ENCODE measurements at places on chromosomes 1 and 21.

GRCh38 chr1:199089393-199090122 lies 450.7 kb downstream of the PTPRC start:
- no peak for DNase-seq

DNA sequence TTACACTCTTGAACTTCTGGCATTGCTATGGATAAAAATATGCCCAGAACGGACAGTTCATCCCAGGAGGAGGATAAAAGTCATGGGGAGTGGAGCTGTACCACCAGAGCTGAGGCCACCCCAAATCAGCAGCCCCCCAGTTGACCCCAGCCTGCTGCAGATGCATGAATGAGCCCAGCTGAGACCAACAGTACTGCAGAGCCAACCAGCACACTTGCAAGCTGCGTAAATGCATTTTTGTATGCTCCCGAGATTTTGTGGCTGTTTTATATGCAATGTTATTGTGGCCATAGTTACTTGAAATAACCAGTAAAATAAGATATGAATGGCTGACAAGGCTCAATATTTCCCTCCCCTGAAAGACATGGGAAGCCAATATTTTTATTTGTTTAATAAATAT lies 264.6 kb downstream of the DUSP10 start:
- DNase-seq = no peak

DNA sequence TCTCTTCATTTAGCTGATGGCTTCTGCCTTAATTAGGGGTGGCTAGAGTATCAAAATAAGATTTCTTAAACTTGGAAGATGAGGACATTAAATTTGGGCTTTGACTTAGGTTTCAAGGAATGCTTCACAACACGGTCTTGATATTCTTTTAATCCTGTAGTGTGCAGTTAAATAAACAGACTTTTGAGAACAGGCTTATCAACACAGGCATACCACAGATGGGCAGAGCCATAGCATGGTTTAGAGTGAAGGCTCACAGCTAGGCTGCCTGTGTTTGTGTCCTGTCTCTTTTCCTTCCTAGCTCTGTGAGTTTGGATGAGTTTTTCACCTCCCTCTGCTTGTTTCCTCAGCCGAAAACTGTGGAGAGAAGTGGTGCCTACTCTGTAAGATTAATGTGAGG lies 102.3 kb upstream of the IPO9 start:
- no peak for DNase-seq

GRCh38 chr1:161251579-161251978 lies 7.0 kb upstream of the PCP4L1 start:
- no peak for DNase-seq

DNA sequence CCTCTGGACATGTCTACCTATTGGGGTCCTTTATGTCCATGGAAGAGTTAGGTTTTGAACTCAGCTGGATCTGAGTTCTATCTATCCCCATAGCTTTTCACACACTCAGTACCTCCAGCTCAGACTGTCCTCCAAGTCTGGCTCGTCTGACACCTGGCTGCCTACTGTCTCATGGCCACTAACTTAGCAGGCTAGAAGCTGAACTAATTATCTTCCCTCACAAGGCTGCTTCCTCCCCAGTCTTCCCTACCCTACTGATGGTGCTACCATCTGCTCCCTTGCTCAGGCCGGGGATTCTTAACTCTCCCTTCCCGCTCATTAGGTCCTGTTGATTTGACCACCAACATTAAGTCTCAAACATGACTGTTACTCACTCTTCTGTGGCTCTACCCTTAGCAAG lies 13.4 kb downstream of the VANGL2 start:
- DNase-seq = no peak

GRCh38 chr1:222057162-222057561 lies 315.3 kb upstream of the DUSP10 start:
- no peak for DNase-seq

DNA sequence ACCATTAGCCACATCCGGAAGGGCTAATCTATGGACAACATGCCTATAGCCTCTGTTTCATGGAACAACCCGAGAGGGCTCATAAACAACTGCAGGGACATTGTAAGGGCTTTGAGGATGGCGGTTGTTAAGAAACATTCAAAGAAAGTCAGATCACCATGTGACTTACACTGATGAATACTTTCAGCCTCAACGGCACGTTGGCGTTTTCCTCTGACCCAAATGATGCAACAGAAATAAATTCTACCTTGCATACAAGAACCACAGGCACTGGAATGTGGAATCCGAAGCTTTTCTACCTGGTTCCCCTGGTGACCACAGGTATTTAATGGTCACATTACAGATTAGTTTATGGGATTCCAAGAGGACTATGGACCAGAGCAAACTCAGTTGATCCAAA lies 107.0 kb downstream of the CLIC6 start:
- DNase-seq = no peak

DNA sequence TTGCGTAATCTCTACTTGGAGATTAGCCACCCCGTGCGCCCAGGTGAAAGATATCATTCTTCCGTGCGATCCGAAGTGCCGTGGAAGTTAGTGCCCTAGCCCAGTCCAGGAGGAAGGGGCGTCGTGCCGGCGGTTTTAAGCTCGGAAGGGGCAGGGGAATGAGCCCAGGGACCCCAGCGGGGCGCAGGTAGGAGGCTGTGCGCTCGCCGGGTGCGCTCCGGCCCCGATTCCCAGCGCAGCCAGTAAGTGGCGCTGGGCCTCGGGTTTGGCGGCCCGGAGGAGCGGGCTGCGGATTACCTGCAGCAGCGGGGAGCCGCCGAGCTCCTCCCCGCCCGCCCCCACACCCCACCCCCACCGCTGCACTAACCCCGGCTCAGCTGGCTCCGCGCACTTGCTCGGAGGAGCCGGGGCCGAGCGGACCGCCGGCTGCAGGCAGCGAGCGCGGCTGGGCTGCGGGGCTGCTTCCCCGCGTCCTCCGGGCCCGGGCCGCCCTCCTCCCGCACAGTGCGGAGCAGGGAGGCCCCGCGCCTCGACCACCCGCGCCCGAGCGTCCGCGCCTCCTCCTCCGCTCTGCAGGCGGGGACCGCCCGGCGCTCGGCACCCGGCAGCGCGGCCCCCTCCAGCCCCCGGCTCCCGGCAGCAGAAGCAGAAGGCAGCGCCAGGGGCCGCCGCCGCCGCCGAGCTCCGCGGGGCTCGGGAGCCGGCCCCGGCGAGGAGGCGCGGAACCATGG lies at the start of gene RYR2:
Gene RYR2, plus strand, starts transcription at position 390 of the 731 bp plus-strand sequence. Its CDS starts 338 bp downstream, at position 728.
- no peak for DNase-seq

- DNase-seq = no peak
These were observed 30.1 kb upstream of the ENO1 start for GRCh38 chr1:8908388-8909151.

DNA sequence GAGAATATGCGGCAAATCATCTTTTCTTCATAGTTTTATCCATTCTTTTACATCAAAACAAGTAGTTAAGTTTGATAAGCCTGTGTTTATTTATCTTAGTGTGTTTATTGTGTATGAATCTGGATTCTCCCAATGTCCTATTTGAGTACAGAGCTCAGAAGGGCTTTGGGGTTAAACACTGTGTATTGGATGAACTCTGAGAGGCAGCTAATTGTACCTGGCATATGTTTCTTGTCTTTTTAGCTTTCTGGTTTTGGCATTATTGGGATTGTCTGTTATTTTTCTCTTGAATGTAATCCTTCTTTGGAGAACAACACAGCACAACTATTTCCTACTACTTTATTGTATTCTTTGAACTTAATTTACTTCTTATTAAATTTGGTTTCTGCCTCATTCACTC lies 906.9 kb downstream of the ADGRL2 start:
- DNase-seq = no peak

DNA sequence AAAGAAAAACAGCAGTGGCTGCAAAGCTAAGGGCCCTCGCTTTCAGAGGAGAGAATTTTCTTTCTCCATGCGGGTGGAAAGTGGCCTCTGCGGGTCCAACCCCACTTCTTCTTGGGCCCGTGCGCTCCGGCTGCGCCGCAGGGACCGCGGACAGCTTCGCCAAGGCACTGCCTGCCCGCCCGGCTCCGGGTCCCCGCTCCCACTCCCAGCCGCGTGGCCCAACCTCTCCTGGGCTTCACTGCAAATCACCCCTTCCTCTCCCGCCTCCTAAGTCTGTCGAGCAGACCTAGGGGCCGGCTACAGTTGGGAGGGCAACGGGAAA lies 1.0 kb upstream of the RUNX3 start:
- no peak for DNase-seq

DNA sequence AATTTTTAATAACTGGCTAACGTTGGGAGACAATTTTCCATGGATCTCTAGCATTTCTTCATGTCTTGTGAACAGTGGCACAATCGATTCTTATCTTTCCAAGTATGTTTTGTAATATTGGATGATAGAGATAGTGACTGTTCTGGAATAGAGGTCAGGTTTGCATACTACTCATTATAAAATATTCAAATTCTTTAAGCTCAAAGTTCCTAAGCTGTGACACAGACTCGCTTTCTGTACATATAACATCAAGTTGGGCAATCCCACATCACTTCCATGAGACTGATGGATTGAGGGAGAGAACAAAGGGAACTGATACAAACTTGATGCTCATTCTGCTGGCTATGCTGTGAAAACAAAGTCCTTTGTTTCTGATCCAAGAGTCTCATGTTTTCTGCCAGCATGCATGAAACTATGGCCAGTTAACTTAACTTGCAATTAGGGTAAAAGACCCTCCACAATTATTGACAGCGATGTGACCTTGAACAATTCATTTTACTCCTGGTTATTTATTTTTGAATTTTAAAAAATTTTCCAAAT lies 392.4 kb downstream of the TTLL7 start:
- no peak for DNase-seq

DNA sequence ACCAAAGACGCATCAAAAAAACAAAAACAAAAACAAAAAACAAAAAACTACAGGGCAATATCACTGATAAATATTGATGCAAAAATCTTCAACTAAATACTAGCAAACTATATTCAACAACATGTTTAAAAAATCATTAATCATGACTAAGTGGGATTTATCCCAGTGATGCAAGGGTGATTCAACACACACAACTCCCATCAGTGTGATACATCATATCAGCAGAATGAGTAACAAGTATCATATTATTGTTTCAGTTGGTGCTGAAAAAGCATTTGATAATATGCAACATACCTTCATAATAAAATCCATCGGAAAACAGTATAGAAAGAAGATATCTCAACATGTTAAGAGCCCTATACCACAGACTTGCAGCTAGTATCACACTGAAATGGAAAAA lies 953.0 kb downstream of the AMY1C start:
- no peak for DNase-seq

GRCh38 chr1:24481101-24481500 lies 21.5 kb upstream of the RCAN3 start:
- no peak for DNase-seq

- no peak for DNase-seq
These were observed 66.8 kb downstream of the VPS13D start for GRCh38 chr1:12296623-12297022.

DNA sequence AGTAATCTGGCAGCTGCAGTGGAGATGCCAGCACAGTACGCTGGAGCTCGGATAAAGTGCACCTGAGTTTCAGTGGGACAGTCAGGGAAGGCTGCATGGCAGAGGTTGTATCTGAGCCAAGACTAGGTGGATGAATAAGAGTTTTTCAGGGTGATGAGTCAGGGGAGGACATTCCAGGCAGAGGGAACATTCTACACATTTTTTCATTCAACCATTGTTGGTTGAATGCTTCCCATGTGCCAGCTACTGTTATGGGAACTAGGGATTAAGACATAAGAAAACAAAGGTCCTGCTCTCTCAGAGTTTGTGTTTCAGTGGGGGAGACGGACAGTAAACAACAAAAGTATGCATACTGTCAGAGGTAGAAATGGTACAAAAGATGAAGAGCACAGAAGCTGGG lies 5.2 kb downstream of the LEPR start:
- no peak for DNase-seq

DNA sequence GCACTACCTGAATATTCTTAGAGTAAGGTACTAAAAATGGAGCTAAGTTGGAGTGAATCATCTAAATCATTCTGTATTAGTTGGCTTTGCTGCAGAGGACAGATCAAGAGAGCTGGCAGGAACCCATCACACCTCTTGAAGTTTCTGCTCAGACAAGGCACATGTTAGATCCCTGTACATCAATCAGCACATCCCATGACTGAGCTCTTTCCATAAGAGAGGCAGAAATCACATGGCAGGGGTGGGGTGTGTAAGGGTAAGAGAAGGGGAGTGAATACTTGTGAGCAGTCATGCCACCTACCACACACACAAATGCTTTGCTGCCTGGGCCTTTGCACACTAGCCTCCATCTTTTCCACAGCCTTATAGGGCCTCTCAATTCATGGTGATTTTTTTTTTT lies 214.4 kb downstream of the SLC35F3 start:
- DNase-seq = no peak

- no peak for DNase-seq
These were observed 34.0 kb downstream of the BACH1 start for GRCh38 chr21:29332461-29333362.

All from left renal pelvis (tissue), 4 donors.